NCI-H1436 treated with DMSO at 0.1 percent for 48 hours (cell line): ENCODE measurements at places on chromosomes 11 and 22.

GRCh38 chr11:48002561-48002960 lies 22.2 kb downstream of the PTPRJ start:
- no peak for DNase-seq

DNA sequence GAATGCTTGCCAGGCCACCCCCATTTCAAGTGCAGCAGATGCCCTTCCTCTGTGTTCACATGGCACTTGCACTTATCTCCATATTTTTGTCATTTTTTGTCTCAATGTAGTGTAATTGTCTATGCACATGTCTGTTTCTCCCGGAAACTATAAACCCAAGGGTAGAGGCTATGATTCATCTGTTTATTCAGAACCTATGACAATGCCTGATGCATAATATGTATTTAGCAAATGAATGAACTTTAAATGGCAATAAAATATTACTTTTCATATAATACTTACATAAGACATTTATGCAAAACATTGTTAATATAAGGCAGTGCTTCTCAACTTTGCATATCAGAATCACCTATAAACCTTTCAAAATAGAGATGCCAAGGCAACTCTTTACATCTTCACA lies 6.7 kb downstream of the PAK1 start:
- DNase-seq: no peak

DNA sequence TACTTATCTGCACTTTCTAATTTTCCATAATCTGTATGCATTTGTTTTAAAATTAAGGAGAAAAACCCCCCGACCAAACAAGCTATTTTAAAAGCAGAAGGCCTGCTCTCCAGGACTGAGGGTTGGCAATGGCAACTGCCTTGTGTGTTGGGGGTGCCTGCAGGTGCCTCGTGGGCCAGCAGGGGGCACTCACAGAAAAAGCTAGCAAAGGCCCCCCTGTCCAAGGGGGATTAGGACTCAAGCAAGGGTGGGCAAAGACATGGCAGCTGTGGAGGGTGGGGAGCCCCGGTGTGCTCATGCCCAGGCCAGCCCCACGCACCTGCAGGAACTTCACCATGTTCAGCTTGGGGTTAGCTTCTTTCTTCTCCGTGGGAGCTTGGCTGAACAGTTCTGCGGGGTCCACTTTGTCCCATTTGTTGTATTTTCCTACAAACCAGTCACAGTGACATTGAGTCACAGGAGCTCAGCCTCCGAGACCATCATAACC lies 10.3 kb downstream of the TOP3B start:
- DNase-seq: no peak

DNA sequence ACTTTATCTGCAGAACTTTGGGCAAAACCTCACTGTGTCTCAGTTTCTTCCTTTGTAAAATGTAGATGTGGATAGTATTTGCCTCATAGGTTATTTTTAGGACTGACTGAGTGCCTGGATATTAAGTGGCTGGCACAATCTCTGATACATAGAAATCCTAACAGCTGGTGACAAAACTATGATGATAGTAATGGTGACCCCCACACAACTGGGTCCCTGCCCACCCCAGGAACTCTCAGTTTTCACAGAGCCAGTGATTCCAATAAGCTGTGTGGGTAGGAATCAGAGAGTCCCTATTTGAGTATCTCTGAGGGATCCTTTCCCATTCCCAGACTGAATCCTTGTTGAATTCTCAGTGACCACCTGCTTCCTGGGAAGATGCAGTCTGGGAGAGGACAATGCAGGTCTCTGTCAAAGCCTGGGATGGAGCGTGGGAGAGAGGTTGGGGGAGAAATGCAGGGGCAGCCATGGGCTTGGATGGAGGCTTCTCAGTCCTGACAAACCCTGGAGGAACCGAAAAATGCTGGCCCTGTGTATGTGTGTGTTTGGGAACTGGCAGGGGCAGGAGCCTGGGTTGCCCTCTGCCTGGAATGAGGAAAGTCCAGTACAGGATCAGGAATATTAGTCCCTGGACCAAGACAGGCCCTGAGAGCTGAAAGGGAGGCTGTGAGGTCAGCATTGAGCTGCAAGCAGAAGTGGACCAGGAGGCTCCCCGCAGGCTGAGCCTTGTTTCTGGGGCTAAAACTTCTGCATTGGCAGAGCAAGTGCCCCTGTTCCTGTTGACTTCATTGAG lies 6.1 kb upstream of the P2RY6 start:
- DNase-seq: no peak

DNA sequence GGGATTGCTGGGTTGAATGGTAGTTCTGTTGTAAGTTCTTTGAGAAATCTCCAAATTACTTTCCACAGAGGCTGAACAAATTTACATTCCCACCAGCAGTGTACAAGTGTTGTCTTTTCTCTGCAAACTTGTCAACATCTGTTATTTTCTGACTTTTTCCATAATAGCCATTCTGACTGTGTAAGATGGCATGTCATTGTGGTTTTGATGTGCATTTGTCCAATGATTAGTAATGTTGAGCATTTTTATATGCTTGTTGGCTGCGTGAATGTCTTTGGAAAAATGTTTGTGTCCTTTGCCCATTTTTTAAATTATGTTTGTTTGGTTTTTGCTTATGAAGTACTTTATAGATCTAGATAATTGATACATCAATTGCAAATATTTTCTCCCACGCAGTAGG lies 1025.0 kb downstream of the JRKL start:
- DNase-seq: no peak

GRCh38 chr11:116132273-116132978 lies 628.2 kb upstream of the CADM1 start:
- DNase-seq: no peak

GRCh38 chr11:30109774-30110173 lies 92.9 kb upstream of the KCNA4 start:
- DNase-seq: no peak

GRCh38 chr22:50507421-50507990 lies at the start of gene LMF2:
LMF2 (minus strand) TSS chr22:50507702; CDS start chr22:50507675, 27 bp downstream.
- DNase-seq: no peak

GRCh38 chr22:35561796-35562526 lies 21.3 kb downstream of the RASD2 start:
- DNase-seq: no peak

DNA sequence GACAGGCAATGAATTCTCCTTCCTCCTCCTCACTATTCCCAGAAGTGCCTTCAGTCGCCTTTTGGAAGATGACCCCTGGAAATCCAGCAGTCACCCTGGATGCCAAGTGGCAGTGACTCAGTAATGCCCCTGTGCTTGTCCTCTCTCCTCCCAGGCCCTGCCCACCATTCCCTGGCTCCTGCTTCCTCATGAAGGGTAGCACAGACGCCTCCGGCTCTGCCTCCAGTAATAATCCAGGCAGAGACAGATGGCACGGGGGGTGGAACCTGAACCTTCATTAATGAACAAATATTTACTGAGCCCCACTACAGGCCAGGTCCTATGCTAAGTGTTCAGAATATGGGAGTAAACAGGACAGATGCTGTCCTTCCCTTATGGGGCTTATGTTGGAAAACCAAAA lies 23.2 kb downstream of the SYT13 start:
- DNase-seq: no peak

- DNase-seq: no peak
Measured at GRCh38 chr11:110028921-110029320, 64.3 kb upstream of the ZC3H12C start.

GRCh38 chr11:118872403-118872821 lies 11.3 kb upstream of the CXCR5 start:
- no peak for DNase-seq
